Activated effector memory CD4-positive, alpha-beta T cell treated with Interleukin-2 at 50 U/mL for 16 hours (primary cell): ENCODE measurements at places on chromosomes 7 and 10.

GRCh38 chr10:17219024-17219423, 9.0 kb upstream of the VIM start:
- DNase-seq: no peak

DNA sequence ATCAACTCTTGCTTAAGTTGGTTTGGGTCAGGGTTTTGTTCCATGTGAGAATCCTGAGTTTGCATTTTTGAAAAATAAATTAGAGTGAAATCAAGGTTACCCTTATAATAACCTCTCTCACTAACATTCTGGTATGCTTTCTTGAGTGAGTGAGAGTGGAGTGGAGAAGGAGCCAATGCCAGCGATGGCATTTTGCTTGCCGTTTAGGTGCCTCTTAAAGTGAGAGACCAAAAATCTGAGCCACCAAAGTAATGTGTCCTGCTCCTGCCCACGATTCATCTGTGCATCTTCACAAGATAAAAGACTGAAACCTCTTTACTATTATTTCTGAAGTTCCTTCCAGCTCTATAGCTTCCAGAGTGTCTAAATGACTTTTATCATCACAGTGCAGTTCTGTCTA, 23.4 kb upstream of the XPNPEP1 start:
- no peak for DNase-seq

GRCh38 chr10:88986549-88987242, 3.9 kb upstream of the FAS start:
- no peak for DNase-seq

DNA sequence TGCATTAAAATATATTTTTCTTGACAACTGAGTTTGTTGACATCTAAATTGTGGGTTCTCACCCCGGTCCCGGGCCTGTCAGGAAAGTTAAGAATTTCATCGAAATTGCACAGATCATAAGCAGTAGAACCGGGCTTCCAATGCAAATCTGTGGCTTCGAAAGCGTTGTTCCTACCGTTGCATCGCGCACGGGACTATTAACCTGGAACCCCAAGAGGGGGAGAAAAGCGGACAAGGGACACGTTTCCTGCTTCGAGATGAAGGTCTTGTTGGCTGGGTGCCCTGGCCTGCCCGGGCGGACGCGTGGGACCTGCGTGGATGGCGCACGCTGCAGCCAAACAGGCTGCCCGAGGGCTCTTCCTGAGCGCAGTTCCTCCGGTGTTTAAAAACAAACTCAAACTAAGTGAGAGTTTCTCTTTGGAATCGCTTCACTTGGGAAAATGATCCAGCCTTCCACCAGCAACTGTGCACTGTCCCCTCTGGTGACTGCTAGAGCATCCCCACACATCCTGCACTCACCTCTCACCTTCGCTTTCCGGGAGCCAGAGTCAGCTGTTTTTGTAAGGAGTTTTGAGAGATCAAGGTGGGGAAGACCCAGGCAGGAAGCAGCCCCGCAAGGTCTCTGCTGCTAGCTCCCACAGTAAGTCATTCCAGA, 5.1 kb upstream of the TBX20 start:
- no peak for DNase-seq

DNA sequence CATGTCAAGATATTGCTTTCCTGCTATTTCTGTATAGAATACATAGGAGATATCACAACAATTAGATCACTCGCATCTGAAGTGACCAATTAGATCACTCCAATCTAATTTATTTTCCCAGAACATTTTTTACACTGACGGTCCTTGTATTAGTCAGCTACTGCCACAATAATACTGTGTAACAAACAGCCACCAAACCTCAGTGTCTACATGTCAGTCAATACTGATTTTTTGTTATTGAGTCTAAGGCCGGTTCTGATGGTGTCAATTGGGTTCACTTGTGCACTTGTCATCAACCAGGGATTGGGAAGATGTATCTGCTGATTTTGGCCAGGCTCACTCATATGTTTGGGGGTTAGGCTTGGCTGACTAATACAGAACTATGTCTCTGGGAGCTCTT, 275.9 kb upstream of the NFE2L3 start:
- no peak for DNase-seq

- no peak for DNase-seq
These were observed 10.7 kb downstream of the XPNPEP1 start for GRCh38 chr10:109912335-109913281.

- DNase-seq: no peak
These were observed 168.1 kb upstream of the PPP2R2D start for GRCh38 chr10:131732631-131733127.

GRCh38 chr10:89310056-89310893, 8.4 kb downstream of the IFIT2 start:
- DNase-seq: no peak

GRCh38 chr10:44946205-44946604, 13.4 kb upstream of the RASSF4 start:
- no peak for DNase-seq

DNA sequence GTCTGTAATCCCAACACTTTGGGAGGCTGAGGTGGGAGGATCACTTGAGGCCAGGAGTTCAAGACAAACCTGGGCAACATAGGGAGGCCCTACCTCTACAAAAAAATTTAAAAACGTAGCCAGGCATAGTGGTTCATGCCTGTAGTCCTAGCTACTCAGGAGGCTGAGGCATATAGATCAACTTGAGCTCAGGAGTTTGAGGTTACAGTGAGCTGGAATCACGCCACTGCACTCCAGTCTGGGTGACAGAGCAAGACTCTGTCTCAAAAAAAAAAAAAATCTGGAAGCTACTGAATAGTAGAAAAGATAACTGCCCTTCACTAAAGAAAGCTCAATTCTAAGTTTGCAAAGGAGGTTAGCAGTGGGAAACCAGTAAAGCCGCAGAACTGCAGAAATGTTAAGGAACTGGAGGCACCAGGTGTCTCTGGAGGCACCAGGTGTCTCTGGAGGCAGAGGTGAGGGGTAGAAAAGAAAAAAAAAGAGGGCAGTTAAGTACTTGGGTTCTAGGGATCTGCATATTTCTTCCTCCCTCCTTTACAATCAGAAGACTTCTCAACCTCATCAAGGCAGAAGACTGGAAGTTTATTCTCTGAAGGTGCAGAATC, 56.5 kb downstream of the RNLS start:
- no peak for DNase-seq

- DNase-seq: no peak
These were observed 71.9 kb downstream of the WIPF3 start for GRCh38 chr7:29878081-29878688.

DNA sequence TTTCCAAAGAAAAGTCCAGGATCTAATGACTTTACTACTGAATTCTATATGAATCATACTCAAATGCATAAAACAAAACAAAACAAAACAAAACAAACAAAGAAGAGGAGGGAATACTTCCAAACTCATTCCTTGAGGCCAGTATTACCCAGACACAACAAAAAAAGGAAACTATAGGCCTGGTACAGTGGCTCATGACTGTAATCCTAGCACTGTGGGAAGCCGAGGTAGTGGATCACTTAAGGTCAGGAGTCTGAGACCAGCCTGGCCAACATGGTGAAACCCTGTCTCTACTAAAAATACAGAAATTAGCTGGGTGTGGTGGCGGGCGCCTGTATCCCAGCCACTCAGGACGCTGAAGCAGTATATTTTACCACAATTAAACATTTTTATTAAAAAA, 114.6 kb downstream of the NRBF2 start:
- DNase-seq: no peak

DNA sequence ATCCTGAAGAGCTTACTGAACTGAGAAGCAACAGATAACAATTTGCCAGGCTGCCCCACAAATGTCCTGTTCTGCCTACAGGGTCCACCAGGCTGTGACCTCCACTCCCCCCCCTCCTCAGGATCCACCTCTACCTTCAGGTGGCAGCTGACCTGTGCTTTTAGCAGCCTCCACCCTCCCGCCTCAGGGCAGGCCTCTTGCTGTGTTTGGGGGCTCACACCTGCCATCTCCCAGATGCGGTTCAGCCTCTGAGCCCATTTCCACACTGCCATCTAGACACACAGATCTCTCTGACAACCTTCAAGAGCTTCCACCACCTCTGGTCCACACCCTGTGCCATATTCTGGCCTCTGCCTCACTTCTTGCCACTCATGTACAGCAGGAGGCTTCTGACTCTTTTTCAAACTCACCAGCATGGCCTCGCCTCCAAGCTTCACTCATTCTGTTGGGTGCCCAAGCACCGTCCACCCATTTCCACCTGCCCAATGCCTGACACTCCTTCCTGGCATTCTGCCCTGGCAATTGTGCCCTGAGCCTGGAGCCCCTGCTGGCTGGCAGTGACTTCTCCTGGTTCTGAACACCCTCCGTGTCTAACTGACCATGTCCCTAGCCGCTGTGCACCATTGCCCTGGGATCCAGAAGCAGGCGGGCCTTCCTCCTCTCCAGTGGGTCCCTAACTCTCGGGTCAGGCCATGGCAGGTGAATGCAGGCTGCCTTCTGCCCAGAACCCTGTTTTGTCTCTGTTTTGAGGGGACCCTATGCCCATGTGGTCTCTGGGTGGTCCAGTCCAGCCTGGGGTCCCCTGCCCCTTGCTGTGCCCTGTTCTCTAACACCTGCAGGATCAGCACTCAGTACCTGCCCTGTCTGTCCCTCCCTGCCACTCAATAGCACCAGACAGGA, 18.5 kb downstream of the TMEM72 start:
- DNase-seq: no peak

DNA sequence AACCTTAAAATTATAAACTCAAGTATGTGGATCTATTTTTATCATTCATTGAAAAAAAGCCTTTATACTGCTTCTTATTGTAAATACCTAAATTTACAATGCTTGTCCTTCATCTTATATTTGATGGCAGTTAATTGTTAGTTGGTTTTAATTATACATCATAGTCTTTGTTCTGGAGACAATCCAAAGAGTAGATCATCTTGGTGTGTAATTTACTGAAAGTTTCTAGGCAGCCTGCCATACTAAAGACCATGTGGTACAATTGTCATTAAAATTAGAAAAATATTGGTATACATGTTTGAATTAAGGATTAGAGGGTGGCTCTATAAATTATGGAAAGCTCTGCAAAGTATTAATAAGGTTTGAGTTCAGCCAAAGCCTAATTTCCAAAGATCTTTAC, 231.4 kb downstream of the KCND2 start:
- DNase-seq: no peak

- no peak for DNase-seq
These were observed 116.0 kb downstream of the TRRAP start for GRCh38 chr7:98994046-98994944.

DNA sequence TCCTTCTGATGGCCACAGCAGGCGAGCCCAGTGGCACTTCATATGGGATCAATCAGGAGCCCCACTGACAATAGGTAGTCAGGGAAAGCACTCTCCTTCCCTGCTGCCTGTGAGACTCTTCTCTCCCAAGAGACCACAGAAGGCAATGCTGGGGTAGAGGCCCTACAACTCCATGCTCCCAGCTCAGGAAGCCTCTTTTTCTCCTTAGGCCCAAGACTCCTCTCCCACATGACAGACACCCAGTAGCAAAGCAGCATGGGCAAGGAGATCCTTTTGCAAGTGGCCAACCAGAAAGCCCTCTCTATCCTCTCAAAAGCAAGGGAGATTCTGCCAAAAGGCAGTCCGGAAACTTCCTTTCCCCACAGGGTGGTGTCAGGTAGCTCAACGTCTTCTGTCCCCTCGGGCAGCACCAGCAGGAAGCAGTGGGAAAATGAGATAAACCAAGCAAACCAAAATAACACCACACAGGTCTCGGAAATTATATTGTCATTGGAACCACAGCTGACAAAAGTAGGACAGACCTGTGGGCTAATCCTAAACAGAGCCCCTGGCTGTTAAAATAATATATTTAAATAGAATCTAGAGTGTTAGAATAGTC, 172.7 kb upstream of the GDF10 start:
- no peak for DNase-seq

DNA sequence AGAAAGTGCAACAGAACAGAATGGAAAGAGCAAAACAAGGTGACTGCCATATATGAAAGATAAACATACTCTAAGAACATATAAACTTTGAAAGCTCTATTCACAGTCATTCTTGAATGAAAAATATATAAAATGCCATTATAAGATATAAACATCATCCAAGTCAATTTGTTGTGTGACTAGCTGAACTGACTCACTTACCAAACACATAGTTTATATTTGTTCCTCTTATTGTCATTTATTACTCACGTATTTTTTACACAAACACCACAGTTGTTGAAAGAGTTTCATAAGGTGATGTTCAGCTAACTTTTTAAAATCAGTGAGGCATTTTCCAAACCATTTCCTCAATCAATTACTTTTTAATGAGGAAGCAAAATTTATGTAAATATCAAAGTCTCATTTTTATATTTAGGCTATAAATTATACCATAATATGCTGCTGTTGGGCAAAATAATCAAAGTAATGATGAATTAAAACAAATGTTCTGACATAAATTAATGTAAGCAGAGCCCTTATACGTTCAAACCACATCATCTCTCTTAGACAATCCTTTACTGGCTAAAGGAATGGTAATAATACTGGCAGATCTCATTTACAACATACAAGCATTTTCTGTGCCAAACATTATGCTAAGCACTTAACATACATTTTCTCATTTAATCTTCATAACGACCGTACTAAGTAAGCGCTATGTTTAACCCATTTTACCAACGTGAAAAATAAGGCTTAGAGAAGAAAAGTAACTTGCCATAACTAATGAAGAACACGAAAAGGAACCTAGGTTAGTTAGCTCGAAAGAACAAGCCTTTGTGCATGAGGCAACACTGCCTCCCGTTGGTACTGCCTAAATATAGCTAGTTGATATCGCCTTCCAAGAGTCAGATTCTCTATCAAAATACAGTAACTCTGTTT, 7.3 kb downstream of the LRRN3 start:
- peak; percentile 38 for DNase-seq

DNA sequence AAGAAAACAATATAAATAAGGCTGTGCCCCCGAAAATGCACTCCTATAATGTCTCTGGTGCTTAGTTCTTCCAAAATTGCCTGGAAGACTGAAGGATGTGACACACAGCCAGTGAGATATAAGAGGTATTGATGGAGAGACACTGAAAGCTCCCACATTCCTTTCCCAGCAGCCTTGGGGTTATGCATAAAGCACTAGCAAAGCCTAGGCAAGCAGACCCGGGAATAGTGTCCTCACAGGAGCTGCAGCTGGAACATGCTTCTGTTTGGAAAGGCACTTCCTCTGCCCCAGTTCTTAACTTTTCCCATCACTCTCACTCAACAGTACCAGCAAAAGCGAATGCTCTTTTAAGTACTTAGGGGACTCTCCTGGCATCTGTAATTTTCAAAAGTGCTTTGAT, 178.0 kb downstream of the AMPH start:
- DNase-seq: no peak

DNA sequence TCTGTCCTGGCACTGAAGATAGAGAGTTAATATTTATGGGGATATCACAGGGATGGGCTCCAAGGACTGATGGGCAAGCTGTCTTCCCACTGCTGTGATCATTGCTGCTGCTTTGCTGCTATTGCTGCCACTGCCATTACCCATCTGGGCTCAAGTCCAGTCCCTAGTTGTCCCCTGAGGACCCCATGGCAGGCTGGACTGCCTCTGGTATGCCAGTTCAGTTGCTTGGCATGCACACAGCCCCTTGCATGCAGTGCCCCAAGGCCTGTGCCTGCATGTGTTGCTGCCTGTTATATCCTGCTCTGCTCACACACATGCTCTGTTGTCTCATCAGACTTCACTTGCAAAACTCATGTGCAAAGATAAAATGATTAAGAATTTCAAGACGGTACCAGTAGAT, 109.5 kb downstream of the ADRA2A start:
- DNase-seq: no peak
